SK-MEL-5 (cell line): ENCODE measurements at places on chromosomes 11 and 22. TPM values are rescaled to one million over a fixed set of nuclear protein-coding genes. Genes with fewer than 3 reads are reported as not detected.

RASSF10 gene
- total RNA-seq = 0.11 and 0.45 TPM in 2 replicates

SPI1 gene
- not detected in 2 replicates for total RNA-seq

TMEM126A gene
- total RNA-seq = 50.4 and 53.2 TPM in 2 replicates

MYBPC3 gene
- not detected in 2 replicates for total RNA-seq

ANKRD42 gene
- 2.6 and 2.8 TPM in 2 replicates for total RNA-seq

GDPD4 gene
- not detected in 2 replicates for total RNA-seq

CD6 gene
- total RNA-seq = not detected in 2 replicates

NDUFS3 gene
- total RNA-seq = 134 and 156 TPM in 2 replicates

HORMAD2 gene
- not detected in 2 replicates for total RNA-seq

RAB39A gene
- total RNA-seq = 4.5 and 6.2 TPM in 2 replicates

IL18 gene
- 0.71 and 1.3 TPM in 2 replicates for total RNA-seq

MRPL48 gene
- 111 and 119 TPM in 2 replicates for total RNA-seq

HBB gene
- not detected in 2 replicates for total RNA-seq

CRACR2B gene
- total RNA-seq = not detected in 2 replicates

DNA sequence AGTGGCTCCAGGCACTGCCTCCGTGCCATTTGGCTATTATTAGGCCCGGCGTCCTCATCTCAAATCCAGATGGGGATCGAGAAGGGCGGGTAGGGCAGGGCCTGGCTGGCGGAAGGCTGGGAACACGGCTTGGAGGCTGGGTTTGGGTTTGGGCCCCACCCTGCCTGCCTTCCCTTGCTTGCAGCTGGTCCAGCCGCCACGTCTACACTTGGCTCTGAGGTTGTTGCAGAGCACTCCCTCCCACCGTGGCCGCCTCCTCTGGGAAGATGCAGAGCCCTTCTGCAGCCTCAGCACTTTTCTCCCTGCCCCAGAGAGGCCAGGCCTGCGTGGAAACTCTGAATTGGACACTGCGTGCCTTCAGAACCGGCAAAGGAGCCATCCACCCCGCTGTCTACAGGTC lies 5.2 kb upstream of the SMTN start:
- no peak for DNase-seq

GRCh38 chr11:68970921-68971636 lies 9.7 kb downstream of the MRGPRD start:
- no peak for DNase-seq

DNA sequence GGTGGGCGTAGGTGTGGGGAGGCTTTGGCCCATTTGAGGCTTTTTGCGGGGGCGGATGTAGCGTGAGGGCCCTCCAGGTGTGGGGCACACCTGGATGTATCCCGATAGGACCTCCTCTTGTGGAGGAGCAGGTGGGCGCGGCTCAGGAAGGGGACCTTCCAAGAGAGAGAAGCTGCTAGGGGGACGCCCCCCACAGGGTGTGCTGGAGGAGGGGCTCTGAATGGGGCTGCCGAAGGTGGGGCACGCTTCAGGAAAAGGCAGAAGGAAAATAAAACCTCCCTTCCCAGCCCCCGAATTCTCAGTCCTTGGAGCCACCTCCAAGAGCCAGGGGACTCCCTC lies 621 bp downstream of the SGSM1 start:
- no peak for DNase-seq

DNA sequence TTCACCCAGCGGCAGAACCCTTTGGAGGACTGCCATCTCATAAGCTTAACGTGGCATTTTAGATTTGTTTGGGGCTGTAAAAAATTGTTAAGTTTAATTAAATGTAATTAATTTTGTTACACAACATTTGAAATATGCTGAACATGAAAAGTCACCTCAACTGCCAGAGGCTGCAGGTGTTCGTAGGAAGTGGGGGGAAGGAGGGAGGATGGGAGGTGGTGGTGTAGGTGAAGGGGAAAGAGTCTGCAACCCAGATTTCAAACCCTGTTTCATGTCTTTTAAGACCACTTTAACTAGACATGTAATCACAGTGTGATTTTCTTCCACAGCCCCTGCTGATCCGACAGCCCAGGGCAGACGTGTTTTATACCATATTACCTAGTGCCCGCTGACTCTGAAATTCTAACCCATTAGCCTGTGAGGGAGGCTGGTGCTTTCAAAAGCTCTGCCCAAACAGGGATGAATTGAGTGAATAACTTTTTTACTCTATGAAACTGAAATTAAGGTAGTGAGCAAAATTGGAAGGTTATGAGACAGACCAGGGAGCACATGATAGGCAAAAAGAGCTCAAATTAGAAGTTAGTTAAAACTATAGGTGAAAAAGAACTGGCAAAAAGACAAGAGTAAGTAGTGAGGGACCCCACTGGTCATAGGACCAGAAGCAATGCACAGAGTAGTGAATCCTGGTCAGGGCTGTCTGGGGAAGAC lies 279.8 kb downstream of the DDX10 start:
- DNase-seq = no peak

- no peak for DNase-seq
Observed at GRCh38 chr11:68128682-68129327, 7.6 kb upstream of the CHKA start.

GRCh38 chr11:79592406-79592805 lies 151.6 kb upstream of the TENM4 start:
- no peak for DNase-seq

DNA sequence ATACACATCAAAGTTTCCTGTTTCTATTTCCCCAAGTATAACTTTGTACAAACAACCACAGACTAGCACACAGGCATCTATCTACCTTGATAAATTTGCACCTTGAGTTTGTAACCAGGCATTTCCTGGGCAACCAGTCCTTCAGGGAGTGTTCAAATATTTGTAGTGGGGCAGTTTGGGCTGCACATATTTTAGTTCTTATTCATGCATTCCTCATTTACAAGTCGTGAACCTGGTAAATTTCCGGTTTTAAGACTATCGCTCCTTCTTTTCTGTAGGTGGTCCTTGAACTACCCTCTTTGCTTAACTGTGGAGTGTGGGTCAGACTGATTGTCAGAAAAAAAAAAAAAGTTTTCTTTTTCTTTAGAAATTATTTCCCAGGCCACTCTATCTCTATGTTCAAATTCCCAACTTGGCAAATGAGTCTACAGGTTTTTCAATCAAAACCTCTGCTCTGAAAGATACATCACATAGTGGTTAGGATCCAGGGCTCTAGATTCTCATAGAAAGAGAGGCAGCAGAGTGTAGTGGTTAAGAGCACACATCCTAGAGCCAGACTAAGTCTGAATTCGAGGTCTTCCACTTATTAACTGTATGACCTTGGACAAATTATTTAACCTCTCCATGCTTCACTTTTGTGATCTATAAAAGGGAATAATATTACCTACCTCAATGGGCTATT lies 201.5 kb downstream of the SOX6 start:
- DNase-seq = no peak

GRCh38 chr11:15468466-15468865 lies 353.7 kb downstream of the INSC start:
- no peak for DNase-seq

DNA sequence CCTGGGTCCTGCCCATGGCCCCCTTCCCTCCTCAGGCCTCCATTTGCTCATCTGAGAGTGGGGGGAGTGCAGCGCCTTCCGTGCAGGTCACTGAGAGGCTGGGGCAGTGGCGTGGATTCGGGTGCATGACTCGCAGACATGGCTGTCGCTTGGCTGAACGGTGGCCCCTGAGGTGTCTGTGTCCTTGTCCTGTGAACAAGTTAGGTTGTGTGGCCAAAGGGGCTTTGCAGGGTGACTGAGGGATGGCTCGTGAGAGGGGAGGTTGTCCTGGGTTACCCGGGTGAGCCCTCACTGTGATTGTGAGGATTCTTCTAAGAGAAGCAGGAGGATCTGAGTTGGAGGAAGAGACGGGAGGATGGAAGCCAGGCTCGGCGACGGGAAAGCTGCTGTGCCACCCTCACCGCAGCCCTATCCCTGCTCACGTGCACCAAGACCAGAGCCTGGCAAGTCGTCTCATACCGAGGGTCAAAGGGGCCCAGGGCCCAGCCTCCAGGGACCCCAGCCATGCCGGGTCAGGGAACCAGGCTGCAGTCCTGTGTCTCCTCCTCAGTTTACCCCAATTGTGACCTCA lies 79.1 kb downstream of the KCNQ1 start:
- no peak for DNase-seq

GRCh38 chr11:47216121-47216798 lies 1.5 kb downstream of the DDB2 start:
- DNase-seq = peak; percentile 39

DNA sequence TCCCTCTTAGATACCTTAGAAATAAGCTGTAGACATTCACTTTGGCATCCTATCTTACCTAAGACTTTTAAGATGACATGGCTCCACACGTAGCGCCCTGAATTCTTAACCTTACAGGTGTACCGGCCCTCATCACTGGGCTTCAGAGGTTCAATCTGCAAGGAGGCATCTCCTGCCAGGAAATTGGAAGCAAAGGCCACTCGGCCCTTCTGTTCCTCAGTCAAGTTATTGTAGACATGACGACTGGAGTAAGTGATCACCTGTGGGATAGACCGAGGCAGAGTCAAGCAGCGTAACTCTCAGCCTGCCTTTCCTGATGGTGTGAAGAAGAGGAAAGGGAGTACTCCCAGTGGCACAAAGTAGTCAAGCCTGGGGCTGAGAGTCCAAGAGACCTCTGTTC lies 22.5 kb upstream of the HSPA8 start:
- DNase-seq = no peak

- DNase-seq = no peak
Observed at GRCh38 chr22:19987394-19988306, 29.0 kb downstream of the ARVCF start.

GRCh38 chr22:49753961-49754695 lies 73.5 kb downstream of the BRD1 start:
- DNase-seq = no peak

- no peak for DNase-seq
Observed at GRCh38 chr11:121497176-121497998, 44.6 kb upstream of the SORL1-AS1 start.

GRCh38 chr11:48003926-48004325 lies 23.6 kb downstream of the PTPRJ start:
- DNase-seq = no peak

DNA sequence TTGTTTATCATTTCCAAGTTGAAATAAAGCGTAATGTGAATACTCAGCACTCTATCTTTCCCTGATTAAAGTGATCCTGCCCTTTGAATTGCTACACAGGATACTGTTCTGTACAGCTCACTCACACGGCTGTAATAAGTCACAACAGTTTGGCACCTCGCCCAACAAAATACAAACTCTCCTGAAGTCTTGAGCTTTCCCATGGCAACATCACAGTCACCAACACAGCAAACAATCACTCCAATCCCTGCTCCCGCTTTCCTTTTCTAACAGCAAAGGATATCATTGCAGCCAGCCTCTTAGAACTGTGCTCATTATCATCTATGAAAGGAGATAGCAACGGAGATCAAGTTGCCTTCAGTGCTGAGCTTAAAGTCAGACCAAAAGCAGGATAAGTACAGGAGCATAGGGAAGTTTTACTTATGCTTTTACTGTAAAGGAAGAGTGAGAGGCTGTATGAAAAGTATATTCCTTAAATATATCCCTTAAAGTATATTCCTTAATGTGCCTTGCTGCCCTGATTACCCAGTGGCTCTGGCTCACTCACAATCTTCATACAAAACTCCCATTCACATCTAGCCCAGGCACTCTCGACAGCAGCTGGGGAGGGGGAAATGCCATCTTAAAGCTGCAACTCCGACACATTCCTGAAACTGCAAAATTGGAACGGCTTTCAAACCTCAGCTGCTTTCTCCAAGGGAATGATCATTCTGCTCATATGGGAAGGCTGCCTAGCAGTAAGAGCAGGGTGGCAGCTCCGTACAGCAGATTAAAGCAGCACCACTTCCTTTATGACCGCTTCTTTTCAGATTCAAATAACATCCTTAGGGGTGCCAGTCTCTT lies 35.8 kb downstream of the MAML2 start:
- DNase-seq = peak; percentile 95
